Fibroblast of skin of right quadriceps (primary cell): ENCODE measurements at places on chromosomes 1 and 21.
A peak's percentile ranks its signal among the peaks of the same experiment; 100 is the strongest.

GRCh38 chr1:94142022-94142421 lies 21.1 kb upstream of the ABCA4 start:
- peak; percentile 77 for DNase-seq

DNA sequence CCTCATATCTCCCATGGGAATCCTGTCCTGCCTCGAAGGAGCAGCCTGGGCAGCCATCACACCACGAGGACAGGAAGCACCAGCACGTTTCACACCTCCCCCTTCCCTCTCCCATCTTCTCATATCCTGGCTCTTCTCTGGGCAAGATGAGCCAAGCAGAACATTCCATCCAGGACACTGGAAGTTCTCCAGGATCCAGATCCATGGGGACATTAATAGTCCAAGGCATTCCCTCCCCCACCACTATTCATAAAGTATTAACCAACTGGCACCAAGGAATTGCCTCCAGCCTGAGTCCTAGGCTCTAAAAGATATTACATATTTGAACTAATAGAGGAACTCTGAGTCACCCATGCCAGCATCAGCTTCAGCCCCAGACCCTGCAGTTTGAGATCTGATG lies 8.7 kb downstream of the SLAMF8 start:
- DNase-seq, result peak; percentile 23

- no peak for DNase-seq
Measured at GRCh38 chr21:46142582-46143473, 12.6 kb downstream of the FTCD start.

- no peak for DNase-seq
Measured at GRCh38 chr1:107683683-107684082, 281.3 kb downstream of the VAV3 start.

DNA sequence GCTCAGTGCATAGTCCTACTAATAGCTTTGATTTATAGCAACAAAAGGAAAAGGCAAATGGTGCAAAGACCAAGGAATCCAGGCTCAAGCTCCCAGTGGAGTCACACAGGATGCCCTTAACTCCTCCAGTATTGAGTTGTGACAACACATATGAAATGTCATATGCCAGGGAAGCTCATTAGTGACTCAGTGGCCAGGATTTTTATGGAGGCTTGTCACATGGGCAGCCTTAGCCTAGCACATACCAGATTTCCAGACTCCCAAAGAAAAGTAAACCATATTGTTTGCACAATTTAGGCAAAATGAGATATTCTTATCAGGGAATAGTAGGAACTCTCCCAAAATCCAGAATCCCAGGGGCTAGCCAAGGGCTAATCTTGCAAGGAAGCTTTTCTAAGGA lies 129.2 kb downstream of the MAGI3 start:
- DNase-seq, result peak; percentile 61

GRCh38 chr1:54276617-54277450 lies 76.9 kb downstream of the MRPL37 start:
- no peak for DNase-seq

- DNase-seq, result no peak
Measured at GRCh38 chr1:178137238-178137637, 43.3 kb downstream of the RASAL2 start.

DNA sequence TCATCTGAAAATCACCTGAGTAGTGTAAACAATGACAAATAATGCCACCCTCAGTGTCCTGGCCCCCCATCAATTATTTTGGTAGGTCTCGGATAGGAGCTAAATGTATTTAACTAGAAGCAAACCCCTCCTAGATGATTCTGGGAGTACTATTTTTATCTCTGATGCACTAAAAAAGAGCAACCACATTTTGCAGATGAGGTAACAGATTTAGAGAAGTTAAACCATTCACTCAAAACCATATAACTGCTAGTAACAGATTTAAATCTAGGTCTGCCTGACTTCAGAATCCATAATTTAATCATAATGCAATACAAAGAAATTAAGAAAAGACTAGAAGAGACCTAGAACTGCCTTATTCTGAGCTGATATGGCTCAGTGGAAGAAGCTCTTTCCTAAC lies 17.3 kb upstream of the PTCH2 start:
- no peak for DNase-seq

- no peak for DNase-seq
Measured at GRCh38 chr1:239879321-239880170, 212.1 kb upstream of the FMN2 start.

DNA sequence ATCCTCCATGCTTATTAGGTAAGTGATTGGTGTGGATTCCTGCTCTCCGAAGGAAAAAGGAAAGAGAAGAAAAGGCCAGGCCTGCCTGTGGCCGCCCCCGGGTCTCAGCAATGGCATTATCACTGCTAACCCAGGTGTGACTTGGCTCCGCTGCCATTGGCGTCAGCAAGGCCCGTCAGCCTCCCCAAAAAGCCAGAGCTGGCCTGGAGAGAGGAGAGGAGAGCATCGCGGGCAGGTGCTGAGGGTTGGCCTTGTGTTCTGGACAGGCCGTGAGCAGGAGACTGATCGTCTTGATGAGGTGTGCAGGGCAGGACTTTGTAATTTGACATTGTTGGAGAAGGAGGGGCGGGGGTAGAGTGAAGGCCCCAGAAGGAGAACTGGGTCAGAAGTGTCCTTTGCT lies 186.4 kb downstream of the CAMTA1 start:
- DNase-seq, result no peak

DNA sequence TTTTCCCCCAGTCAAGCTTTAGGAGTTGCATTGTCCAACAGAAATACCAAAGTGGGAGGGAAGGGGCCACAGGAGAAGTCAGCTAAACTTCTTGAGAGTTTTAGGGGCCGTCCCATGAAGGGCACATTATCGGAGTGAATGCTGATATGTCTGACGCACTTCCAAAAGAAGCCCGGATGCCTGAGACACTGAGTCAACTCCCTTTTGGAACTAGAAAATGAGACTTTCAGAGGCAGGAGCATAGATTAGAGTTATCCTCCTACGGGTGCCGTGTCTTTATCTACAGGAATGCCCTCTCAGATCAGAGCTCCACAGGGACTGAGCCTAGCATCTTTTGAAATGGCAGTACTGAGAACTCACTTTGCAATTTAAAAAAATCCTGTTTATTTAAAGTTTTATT lies 13.1 kb downstream of the ACTN2 start:
- no peak for DNase-seq

DNA sequence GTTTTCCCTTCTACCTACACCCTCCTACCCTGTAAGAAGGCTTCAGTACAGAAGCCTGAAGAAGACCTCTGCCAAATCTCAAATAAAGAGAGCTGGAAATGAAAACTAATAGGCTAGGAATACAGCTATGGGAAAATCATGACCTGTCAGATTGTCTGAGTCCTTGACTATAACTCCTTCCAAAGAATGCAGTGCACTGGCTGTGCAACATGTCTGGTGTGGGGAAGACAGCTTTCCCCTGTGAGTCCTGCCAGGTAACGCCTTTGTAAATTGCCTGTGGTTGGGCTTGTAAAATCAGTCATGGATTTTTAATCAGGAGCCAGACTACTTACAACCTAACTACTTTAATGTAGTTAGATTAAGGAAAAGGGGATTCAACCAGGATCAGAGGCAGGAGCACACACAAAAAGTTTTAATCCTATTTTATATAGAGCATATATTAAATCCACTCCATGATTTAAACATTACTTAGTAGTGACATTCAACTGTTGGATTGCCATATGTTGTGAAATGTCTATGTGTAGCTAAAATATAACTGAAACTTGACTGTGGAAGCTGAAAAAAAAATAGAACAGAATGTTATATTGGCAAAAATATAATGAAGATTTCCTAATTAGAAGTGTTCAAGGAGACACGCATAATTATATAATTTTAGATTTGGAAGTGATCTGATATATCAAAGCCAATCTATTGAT lies 1667.8 kb downstream of the KCNT2 start:
- no peak for DNase-seq

DNA sequence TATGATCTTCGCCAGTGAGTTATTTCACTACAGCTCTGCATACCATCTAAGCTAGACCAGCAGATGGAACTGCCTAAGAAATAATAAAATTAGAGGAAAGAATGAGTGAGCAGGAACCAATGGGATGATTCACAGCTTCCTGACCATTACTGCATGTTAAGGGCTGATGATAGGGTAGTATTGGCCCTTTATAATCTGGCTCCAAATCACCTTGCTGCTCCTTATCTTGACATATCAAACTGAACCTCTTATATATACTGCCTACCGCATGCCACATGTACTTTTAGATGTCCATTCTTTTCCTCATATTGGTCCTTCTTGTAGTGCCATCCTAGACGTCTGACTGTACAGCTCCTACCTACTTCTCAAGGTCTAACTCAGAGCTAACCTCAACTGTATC lies 524.4 kb downstream of the DPYD start:
- DNase-seq, result peak; percentile 56

- DNase-seq, result no peak
Measured at GRCh38 chr1:179380299-179380698, 14.5 kb downstream of the AXDND1 start.

GRCh38 chr1:208302699-208303238 lies 58.6 kb upstream of the PLXNA2 start:
- no peak for DNase-seq

DNA sequence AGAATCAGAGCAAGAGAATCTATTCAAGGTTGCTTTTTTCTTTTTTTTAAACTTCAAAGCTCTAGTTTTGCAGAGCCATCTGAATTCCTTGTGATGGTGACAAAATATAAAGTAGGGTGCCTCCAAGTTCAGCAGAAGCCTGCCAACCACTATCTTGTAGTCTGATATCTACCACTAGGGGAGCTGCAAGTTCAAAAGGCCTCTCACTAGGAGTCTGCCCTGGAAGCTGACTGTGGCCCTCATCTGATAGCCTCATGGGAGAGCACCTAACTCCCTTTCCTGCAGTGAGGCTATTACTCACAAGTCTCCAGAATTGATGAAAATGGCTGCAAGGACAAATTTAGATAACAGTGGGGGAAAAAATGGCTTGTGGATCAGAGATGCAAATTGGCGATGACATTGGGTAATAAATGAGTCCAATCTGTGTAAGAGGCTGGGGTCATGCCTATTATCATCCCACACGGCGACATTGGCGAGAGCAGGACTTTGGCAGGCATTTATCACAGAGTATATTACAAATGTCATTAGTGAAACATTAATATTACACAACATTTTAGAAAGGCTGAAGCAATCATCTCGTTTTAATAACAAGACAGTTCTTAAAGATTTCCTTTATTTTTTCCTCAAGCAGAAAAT lies 10.7 kb upstream of the ZP4 start:
- no peak for DNase-seq
